Smooth muscle cell of trachea (primary cell): ENCODE measurements at places on chromosomes 4 and X. TPM values are rescaled to one million over a fixed set of nuclear protein-coding genes. Genes with fewer than 3 reads are reported as not detected.

Gene SPARCL1
- 1.2 and 1.3 TPM in 2 replicates for total RNA-seq

Gene RAI2
- total RNA-seq, result 2.2 and 5.8 TPM in 2 replicates

Gene HSD17B13
- 0.15 and 0.17 TPM in 2 replicates for total RNA-seq

Gene HTN3
- not detected in 2 replicates for total RNA-seq

Gene SSX2B
- total RNA-seq, result not detected in 2 replicates

Gene CSN1S1
- not detected in 2 replicates for total RNA-seq

Gene TKTL2
- total RNA-seq, result not detected in 2 replicates

Gene HMX1
- total RNA-seq, result not detected in 2 replicates

Gene ZNF157
- under 0.01 and 0.17 TPM in 2 replicates for total RNA-seq

Gene TSPAN6
- 28.4 and 34.1 TPM in 2 replicates for total RNA-seq

Gene DGKK
- total RNA-seq, result not detected in 2 replicates

Gene RADX
- 2.5 and 6.5 TPM in 2 replicates for total RNA-seq

Gene SPANXA1
- total RNA-seq, result not detected in 2 replicates
